ENCODE measurements at places on chromosomes 1 and 21. TPM values are rescaled to one million over a fixed set of nuclear protein-coding genes. Genes with fewer than 3 reads are reported as not detected.
A peak's percentile ranks its signal among the peaks of the same experiment; 100 is the strongest.

MATN1 gene
- 0.54 TPM for total RNA-seq

CRYAA gene
- not detected for total RNA-seq

DNA sequence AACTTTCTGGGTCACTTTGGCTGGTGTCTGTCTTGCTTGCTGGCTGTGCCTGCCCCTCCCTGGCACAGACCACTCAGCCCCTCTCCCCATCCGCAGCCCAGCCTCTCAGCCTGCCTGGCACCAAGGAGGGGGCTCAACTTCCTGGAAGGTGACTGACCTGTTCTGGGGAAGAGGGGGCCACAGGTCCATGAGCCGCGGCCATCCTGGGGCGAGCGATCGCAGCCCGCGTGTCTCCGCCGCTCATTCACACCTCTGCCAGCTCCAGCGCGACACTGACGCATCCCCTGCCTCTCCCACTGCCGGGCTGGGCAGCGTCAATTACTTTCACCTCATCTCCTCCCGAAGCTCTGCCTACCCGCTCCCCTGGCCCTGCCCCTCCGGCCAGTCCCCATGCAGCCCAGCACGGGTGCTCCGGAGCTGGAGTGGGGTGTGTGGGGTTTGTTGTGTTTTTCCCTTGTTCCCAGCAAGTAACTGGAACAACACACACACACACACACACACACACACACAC is 14.3 kb downstream of the SLC6A9 start:
- no peak for DNase-seq

- peak; percentile 33 for DNase-seq
Measured at GRCh38 chr1:103106426-103107341, 1.6 kb downstream of the COL11A1 start.

- no peak for DNase-seq
Measured at GRCh38 chr1:244849189-244849866, 13.9 kb downstream of the COX20 start.

Measured in neural crest cell (in vitro differentiated cells).